Transverse colon (tissue), 4 donors: ENCODE measurements at places on chromosomes 16 and 17. TPM values are rescaled to one million over a fixed set of nuclear protein-coding genes. Genes with fewer than 3 reads are reported as not detected.

The EZH1 gene
- 159 TPM for total RNA-seq

DNA sequence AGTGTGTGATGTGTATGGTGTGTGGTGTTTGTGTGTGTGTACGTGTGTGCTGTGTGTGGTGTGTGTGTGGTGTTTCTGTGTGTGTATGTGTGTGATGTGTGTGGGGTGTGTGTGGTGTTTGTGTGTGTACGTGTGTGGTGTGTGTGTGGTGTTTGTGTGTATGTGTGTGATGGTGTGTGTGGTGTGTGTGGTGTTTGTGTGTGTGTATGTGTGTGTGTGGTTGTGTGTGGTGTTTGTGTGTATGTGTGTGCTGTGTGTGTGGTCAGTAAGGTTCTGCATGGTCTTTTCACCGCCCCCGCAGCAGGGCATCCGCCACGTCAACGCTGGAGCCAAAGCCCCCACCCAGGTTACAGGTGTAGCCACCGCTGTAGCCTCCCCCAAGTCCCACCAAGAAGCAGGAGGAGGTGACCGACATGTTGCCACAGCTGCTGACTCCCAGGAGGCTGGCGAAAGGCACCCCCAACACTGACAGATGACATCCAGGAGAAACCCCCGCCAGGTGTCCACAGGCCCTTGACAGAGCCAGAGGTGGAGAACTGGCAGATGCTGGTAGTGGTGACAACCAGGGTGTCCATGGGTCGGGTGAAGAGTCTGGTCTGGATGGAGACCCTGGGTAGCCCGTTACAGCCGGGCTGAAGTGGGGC, 9.3 kb upstream of the KRT17 start:
- no peak for DNase-seq

- no peak for DNase-seq
Measured at GRCh38 chr17:6523330-6523729, 33.0 kb downstream of the PITPNM3 start.

DNA sequence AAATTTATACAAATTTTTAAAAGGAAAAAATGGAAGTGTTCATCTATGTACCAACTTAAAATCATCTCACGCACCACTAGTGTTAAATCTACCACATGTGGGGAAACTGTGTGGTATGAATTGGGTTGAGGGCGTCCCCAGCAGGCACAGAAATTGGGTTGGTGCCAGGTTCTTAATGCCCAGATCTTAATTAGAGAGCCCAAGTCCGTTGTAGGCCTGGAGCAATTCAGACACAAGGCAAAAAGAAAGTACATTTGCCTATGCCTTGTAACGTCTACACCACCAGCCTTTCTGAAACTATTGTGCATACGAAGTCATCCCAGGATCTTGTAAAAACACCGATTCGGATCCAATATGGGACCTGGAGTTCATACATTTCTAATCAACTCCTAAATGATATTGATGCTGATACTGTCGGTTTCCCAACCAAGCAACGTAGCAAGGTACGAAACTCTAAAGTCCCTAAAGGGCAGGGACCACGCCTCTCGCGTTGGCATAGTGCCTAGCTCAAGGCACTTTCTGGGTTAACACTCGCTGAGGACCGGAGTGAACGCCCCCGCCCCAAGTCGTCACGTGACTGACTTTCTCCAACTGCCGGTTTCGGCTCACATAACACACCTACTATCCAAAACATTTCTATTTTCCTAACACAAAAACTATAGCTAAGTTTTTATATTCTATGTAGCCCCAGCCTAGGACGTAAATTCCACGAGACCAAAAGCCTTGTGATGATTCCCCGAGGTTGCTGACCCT, 945 bp upstream of the UQCRC2 start:
- peak; percentile 92 for DNase-seq

- no peak for DNase-seq
Measured at GRCh38 chr17:74447628-74448159, 15.8 kb downstream of the GPRC5C start.
